Stimulated activated effector memory CD8-positive, alpha-beta T cell treated with anti-CD3 and anti-CD28 coated beads, Interleukin-12 subunit alpha, Interleukin-12 subunit beta, amount 100 ng/mL, for 72 hours (primary cell): ENCODE measurements at places on chromosomes 13 and 19.
A peak's percentile ranks its signal among the peaks of the same experiment; 100 is the strongest.

DNA sequence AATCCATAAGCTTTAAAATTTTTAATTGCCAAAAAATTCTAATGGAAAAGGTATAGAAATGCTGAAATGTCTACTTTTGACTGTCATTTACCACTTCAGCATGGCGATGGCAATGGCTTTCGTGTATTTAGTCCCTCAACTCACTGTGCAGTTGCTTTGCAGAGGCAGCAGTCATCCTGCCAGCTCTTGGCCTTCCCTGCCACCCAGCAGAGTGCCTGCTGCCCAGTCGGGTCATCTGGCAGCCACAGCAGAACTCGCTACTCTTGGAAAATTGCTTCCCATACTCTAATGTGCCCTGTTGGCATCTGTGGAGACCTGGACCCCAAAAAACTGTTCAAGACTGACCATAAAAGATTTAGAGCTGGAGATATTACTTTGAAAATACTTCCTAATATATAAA lies 383.2 kb downstream of the UQCRFS1 start:
- DNase-seq = no peak

GRCh38 chr19:6753178-6754031 lies 13.8 kb downstream of the SH2D3A start:
- peak; percentile 63 for DNase-seq

- no peak for DNase-seq
These were observed 11.2 kb upstream of the PROZ start for GRCh38 chr13:113147206-113147605.

DNA sequence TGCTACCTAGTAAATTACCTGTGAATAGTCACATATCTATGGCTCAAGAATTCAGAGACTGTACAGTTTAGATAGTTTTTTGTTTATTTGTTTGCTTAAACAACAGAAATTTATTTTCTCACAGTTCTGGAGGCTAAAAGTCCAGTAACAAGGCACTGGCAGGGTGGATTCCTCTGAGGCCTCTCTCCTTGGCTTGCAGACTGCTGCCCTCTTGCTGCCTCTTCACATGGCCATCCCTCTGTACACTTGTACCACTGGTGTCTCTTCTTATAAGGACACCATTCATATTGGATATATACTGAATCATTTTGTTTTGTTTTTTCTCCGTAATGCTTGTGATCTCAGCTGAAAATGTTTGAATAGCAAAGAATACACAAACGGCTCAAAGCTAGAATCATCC lies 56.4 kb upstream of the MIR17HG start:
- DNase-seq = no peak

GRCh38 chr13:46004491-46004890 lies 48.1 kb downstream of the ZC3H13 start:
- DNase-seq = no peak

- DNase-seq = no peak
These were observed 204.5 kb downstream of the PDS5B start for GRCh38 chr13:32790731-32791130.

DNA sequence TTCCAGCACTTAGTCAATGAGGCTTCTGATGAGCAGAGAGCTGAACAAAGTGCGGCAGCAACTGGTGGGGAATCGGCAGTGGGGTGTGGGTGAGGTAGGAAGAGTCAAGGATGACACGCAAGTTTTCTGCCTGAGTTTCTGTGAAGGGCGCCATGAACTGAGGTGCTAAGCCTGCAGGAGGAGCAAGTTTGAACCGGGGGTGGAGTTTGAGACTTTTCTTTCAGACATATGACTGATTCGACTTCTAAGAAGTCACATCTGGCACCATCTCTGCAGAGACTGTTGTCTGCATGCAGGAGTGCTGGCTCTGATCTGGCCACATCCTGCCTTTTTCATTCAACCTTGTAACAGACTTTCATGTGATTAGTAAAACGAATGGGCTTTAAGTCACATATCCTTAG lies 14.8 kb upstream of the GPI start:
- peak; percentile 81 for DNase-seq

DNA sequence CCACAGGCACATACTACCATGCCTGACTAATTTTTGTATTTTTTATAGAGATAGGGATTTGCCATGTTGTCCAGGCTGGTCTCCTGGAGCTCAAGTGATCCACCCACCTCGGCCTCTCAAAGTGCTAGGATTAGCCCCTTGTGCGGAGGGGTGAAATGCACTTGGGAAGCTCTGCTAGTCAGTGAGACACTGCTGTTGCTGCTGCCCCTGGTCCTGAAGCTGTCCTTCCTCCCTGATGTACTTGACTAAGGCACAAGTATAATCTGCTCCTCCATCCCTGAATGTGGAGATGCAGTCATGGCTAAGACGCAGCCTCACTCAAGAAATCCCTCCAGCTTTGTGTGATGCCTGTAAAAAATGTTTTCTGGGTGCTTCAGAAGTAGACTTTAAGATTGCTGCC lies 124.5 kb downstream of the KCTD15 start:
- no peak for DNase-seq

DNA sequence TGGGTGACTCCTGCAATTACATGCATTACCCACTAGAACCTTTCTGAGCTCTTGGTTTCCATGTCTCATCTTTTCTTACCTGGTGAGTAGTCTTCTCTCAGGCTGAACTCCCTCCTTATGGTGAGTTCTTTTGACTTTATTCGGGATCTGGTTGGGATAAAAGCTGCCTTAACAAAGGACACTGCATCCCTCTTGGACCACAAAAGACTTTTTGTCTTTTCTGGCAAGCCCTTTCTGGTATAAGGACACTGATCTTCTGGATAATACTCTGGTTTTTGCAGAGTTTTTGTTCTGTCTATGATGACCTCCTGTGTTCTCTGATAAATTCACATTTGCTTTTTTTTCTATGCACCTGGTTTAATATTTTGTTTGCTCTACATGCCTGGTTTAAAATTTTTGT lies 66.7 kb downstream of the SLITRK1 start:
- DNase-seq = no peak
